Suppressor macrophage treated with lipopolysaccharide for 4 hours (primary cell): ENCODE measurements at places on chromosomes 2 and 18.

- no peak for DNase-seq
Measured at GRCh38 chr2:20314562-20315501, 35.8 kb downstream of the PUM2 start.

- DNase-seq, result peak; percentile 61
Measured at GRCh38 chr2:151886241-151886640, 58.0 kb upstream of the ARL5A start.

- no peak for DNase-seq
Measured at GRCh38 chr2:8754106-8754776, 72.4 kb downstream of the ID2 start.

DNA sequence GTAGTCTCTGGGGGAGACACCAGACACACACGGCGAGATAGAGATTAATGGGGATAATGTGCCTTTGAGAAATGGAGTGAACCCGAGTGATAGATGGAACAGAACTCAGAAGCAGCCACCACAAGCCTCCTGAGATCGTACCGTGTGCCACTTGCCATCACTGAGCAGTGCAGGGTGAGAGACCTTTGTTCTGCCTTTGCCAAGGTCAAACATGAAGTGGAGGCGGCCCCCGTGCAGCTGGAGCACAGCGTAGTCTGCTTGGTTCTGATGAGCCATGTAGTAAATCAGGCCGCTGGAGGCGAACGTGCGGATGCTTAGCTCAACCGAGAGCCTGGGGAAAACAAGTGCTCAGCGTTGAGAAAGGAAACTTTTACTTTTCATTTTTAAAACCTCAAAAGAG is 167.0 kb downstream of the LAMA1 start:
- no peak for DNase-seq

GRCh38 chr2:190837952-190838361 is 42.7 kb upstream of the GLS start:
- no peak for DNase-seq

GRCh38 chr2:179096090-179096489 is 46.2 kb upstream of the CCDC141 start:
- DNase-seq, result no peak

DNA sequence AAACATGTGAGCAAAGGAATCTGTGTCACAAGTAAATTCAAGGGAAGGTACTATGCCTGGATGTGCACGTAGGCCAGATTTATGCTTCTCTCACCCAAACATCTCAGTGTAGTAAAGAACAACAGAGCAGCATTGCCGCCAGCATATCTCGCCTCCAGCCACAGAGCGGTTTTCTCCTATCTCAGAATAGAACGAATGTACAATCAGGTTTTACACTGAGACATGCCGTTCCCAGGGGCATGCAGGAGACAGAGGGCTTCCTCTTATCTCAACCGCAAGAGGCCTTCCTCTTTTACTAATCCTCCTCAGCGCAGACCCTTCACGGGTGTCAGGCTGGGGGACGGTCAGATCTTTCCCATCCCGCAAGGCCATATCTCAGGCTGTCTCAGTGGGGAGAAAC is 175.3 kb downstream of the RPIA start:
- DNase-seq, result no peak

GRCh38 chr2:201969938-201970785 is 63.5 kb upstream of the FZD7 start:
- DNase-seq, result peak; percentile 5

GRCh38 chr18:60053747-60054304 is 154.0 kb downstream of the PMAIP1 start:
- DNase-seq, result peak; percentile 22

DNA sequence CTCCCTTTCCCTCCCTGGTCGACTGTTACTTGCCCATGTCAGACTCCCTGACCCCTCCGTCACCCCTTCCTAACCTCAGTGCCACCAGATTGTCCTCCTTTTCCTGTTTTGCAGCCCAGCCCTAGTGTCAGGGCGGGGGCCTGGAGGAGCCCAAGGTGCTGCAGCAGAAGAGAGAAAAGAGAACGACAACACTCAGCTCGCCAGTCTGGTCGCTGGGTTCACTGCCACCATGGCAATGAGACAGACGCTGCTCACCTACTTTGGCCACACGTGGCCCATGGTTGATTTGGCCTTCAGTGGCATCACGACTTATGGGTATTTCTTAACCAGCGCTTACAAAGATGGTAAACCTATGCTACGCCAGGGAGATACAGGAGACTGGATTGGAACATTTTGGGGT is 108.4 kb upstream of the RMDN2 start:
- no peak for DNase-seq

GRCh38 chr2:127164761-127165538 is 55.1 kb downstream of the CYP27C1 start:
- DNase-seq, result no peak

- no peak for DNase-seq
Measured at GRCh38 chr18:66438711-66439536, 165.0 kb downstream of the CDH19 start.

- DNase-seq, result no peak
Measured at GRCh38 chr2:122955776-122956175, 1069.3 kb upstream of the CNTNAP5 start.

DNA sequence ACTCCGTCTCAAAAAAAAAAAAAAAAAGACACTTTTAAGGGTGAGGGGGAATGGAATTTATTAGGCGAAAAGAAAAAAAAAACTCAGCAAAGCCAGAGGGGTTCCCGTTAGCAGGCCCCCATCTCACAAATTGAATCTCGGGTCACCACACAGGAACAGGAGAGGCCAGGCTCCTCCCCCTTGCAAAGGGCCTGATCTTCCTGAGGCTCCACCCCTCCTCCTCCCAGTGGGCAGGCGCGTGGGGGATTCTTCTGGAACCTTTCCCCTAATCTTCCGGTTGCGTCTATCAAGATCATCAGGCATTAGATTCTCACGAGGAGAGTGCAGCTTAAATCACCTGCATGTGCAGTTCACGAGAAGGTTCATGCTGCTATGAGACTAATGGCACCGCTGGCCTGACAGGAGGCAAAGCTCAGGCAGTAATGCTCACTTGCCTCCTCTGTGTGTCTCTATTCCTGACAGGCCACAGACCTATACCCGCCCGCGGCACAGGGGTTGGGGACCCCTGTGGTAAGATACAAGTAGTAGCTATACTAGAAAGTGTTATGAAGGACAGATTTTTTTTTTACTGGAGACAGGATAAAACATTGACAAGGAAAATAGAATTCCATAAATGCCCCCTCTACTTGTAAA is 45.8 kb downstream of the TAF4B start:
- no peak for DNase-seq

GRCh38 chr2:199777916-199778315 is 73.1 kb downstream of the FTCDNL1 start:
- no peak for DNase-seq

- peak; percentile 56 for DNase-seq
Measured at GRCh38 chr2:109736177-109736827, 57.8 kb upstream of the RGPD5 start.

GRCh38 chr2:231662028-231662810 is 46.1 kb upstream of the PTMA start:
- DNase-seq, result peak; percentile 99

- DNase-seq, result no peak
Measured at GRCh38 chr2:122001441-122001874, 246.0 kb downstream of the TSN start.
